Ascending aorta (tissue), 2 donors: ENCODE measurements at places on chromosomes 1 and 21. TPM values are rescaled to one million over a fixed set of nuclear protein-coding genes. Genes with fewer than 3 reads are reported as not detected.

The DENND2C gene
- 5.4 TPM for total RNA-seq

The EFNA4 gene
- total RNA-seq = 11.2 TPM

The MYBPHL gene
- total RNA-seq = not detected

The ACKR1 gene
- 642 TPM for total RNA-seq

The TLR5 gene
- total RNA-seq = 3.9 TPM

The AMY2A gene
- total RNA-seq = not detected

The ADORA1 gene
- total RNA-seq = 2.0 TPM

The AZIN2 gene
- total RNA-seq = 3.5 TPM

The CD1D gene
- not detected for total RNA-seq

The C1QA gene
- total RNA-seq = 202 TPM

The RCC2 gene
- 57.2 TPM for total RNA-seq

The KRTAP21-3 gene
- total RNA-seq = not detected

The MTARC1 gene
- total RNA-seq = 2.2 TPM

The FCER1G gene
- 69.9 TPM for total RNA-seq

The CD1B gene
- total RNA-seq = not detected

The HEATR1 gene
- 14.2 TPM for total RNA-seq

The HP1BP3 gene
- 109 TPM for total RNA-seq

The FASLG gene
- not detected for total RNA-seq

The SPSB1 gene
- 64.9 TPM for total RNA-seq

The NEK2 gene
- not detected for total RNA-seq

The ERICH3 gene
- not detected for total RNA-seq

The LEMD1 gene
- total RNA-seq = not detected

The CRP gene
- 3.8 TPM for total RNA-seq

The GBP3 gene
- total RNA-seq = 28.5 TPM

The OR2T8 gene
- total RNA-seq = not detected

The SMCP gene
- total RNA-seq = not detected

The FTCD gene
- total RNA-seq = 0.85 TPM

The KRTAP19-3 gene
- not detected for total RNA-seq

The UBE2U gene
- not detected for total RNA-seq

The UTS2 gene
- not detected for total RNA-seq
